ENCODE measurements at places on chromosomes 13 and 19.
A peak's percentile ranks its signal among the peaks of the same experiment; 100 is the strongest.

DNA sequence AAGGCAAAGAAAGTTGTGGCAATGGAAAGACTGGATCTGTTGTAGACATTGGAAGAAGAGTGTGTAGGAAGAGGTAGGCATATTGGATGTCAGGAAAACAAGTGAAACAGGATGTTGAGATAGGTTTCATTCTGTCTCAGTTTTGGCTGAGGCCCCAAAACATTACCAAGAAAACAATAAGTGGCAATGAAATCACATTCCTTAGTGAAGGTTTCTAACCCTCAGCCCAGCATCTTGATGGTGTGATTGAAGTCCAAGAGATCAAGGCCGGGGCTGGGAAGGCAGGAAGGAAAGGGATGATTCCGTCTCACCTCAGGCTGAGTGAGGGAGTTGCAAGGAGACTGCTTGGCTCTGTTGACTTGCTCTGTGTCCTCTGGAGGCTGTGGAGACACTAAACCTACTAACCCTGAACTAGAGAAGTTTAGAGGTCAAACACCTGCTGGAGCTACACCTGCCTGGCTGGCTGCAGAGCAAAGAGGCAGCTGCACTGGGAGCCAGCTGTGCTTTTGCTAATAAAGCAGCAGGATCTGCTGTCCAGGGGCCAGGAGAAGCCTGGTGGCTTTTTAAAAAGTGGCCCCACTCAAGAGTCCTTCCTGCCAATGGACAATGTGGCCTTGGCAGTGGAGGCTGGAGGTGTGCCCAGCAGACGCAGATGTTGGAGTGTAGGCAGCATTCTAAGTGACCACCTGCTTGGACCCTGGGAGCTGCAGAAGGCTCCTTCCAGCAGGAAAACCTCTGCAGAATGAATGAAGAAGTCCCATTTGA lies 53.6 kb downstream of the DGKH start:
- DNase-seq, result no peak
- H3K27me3 ChIP-seq, result no peaks in the 10 kb centered on the region
- H3K36me3 ChIP-seq, result no peaks in the 10 kb centered on the region
- no peaks in the 10 kb centered on the region for H3K4me1 ChIP-seq
- H3K27ac ChIP-seq, result no peak overlapping the region

- H3K27ac ChIP-seq, result no peak overlapping the region
- no peak for DNase-seq
- no peaks in the 10 kb centered on the region for H3K36me3 ChIP-seq
Measured at GRCh38 chr13:33204130-33204927, 81.2 kb downstream of the STARD13 start.

- no peaks in the 10 kb centered on the region for H3K4me1 ChIP-seq
- H3K27ac ChIP-seq, result no peak overlapping the region
- H3K27me3 ChIP-seq, result no peaks in the 10 kb centered on the region
- H3K4me3 ChIP-seq, result no peak overlapping the region
- no peak for DNase-seq
Measured at GRCh38 chr13:31094331-31095015, 67.2 kb downstream of the HSPH1 start.

DNA sequence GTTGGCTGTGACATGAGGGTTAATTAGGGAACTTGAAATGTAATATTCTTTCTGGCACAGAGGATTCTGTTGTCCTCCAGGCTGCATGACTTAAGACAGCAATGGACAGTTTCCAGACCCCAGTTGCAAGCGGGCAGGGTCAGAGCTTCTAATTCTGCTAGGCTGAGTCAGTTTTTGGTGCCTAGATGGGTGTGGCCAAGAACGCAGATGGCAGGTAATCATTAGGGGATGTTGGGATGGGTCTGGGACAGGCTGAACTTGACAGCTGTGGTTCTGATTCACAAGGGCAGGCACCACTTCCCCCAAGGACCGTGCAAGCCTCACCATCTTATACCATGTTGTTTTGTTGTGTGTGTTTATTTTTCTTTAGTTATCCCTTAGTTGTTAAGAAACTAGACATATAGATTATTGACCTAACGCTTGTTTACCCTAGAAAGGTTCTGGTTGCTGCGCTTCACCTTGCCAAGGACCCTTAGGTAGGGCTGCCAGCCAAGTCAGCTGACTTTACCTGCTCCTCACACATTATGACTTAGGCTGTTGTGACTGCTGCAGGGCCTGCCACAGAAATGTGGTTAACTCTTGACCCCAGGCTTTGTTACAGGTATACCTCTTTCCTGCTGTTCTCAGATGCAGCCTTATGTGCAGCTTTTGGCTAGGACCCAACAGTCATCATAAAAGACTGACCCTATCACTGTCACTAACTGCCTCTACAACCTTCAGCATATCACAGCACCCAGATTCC lies 117.7 kb upstream of the KLF12 start:
- no peaks in the 10 kb centered on the region for H3K36me3 ChIP-seq
- DNase-seq, result no peak
- H3K27ac ChIP-seq, result no peak overlapping the region
- H3K4me1 ChIP-seq, result peaks cover 34% of the 10 kb centered on the region

GRCh38 chr19:17686592-17687024 lies 1.5 kb downstream of the UNC13A start:
- H3K27ac ChIP-seq, result no peak overlapping the region
- H3K4me3 ChIP-seq, result no peak overlapping the region
- DNase-seq, result no peak
- H3K27me3 ChIP-seq, result peaks cover 29% of the 10 kb centered on the region
- H3K4me1 ChIP-seq, result peaks cover 13% of the 10 kb centered on the region

DNA sequence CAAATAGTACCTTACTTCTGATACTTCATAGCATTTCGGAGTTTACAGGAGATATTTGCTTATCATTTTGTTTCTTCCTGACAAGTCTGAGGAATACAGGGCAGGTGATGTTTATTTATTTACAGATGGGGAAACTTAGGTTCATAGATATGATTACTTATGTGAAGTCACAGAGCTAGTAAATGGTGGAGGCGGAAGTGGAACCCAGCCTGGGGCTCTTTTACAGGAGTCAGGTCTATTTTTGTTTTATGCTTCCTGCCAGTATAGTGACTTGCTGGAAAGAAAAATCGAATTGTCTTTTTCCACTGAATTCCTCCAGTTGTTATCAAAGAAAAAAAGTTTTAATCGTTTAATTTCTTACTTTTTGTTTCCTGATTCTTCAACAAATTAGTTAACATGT lies 66.5 kb downstream of the DGKH start:
- no peaks in the 10 kb centered on the region for H3K27me3 ChIP-seq
- no peaks in the 10 kb centered on the region for H3K36me3 ChIP-seq
- no peaks in the 10 kb centered on the region for H3K4me1 ChIP-seq
- H3K4me3 ChIP-seq, result no peak overlapping the region
- H3K27ac ChIP-seq, result no peak overlapping the region

- DNase-seq, result no peak
- peaks cover 31% of the 10 kb centered on the region for H3K4me1 ChIP-seq
- peak overlapping the region; percentile 45 for H3K4me3 ChIP-seq
- H3K27me3 ChIP-seq, result no peaks in the 10 kb centered on the region
- no peak overlapping the region for H3K27ac ChIP-seq
Measured at GRCh38 chr19:45103156-45103507, 10.2 kb downstream of the PPP1R37 start.

GRCh38 chr13:96743296-96744089 lies 250.8 kb downstream of the OXGR1 start:
- H3K27ac ChIP-seq, result no peak overlapping the region
- H3K27me3 ChIP-seq, result no peaks in the 10 kb centered on the region
- no peak for DNase-seq
- no peaks in the 10 kb centered on the region for H3K36me3 ChIP-seq
- no peak overlapping the region for H3K4me3 ChIP-seq
- no peaks in the 10 kb centered on the region for H3K4me1 ChIP-seq

- no peaks in the 10 kb centered on the region for H3K4me1 ChIP-seq
- H3K27me3 ChIP-seq, result no peaks in the 10 kb centered on the region
- no peak overlapping the region for H3K27ac ChIP-seq
- DNase-seq, result no peak
- H3K36me3 ChIP-seq, result no peaks in the 10 kb centered on the region
- H3K4me3 ChIP-seq, result no peak overlapping the region
Measured at GRCh38 chr13:66809485-66809884, 420.7 kb downstream of the PCDH9 start.

DNA sequence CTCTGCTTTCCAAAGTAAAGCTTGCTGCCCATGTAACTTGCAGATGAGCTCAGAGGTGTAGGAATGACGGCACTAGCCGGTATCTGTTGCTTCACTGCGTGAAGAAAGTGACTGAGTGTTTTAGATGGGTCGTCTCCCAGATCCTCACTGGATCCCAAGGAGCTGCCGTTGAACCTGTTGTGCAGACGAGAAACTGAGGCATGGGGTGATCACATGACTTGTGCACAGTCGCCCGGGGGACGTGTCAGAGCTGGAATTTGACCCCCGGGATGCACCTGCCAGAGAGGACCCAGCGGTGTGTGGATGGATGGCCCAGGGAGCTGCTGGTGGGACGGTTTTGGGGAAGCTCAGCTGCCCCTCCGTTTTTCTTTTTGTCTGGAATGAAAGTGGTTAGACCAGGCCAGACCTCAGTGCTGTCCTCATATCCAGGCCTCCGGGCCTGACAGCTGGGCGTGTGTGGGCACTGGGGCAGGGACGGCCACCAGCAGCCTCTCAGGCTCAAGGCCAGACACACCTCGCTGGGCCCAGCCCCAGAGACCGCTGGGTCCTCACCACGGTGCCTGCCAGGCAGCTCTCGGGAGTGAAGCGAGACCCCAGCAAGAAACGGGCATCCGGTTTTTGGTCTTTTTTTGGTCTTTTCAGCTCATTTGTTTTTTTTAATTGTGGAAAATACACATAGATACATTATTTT lies 12.5 kb downstream of the ARID3A start:
- no peaks in the 10 kb centered on the region for H3K27me3 ChIP-seq
- H3K27ac ChIP-seq, result no peak overlapping the region
- no peaks in the 10 kb centered on the region for H3K36me3 ChIP-seq
- no peak overlapping the region for H3K4me3 ChIP-seq
- peaks cover 14% of the 10 kb centered on the region for H3K4me1 ChIP-seq

DNA sequence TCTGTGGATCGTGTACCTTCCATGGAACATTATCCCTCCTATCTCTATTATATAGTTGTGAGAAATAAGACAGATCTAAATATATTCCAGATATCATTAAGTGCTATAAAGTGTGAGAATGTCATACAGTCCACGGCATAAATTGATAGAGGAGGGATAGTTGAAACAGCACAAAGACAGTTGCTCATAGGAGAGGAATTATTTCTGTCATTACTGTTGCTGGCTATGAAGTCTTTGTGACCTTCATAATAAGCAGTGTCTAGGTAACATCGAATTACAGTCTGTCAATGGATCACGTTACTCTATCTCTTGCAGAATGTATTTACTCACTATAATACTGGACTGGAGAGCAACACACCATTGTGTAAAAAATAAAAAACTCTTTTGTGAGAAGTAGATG lies 671.5 kb upstream of the PCDH20 start:
- no peak overlapping the region for H3K27ac ChIP-seq
- no peak overlapping the region for H3K4me3 ChIP-seq
- H3K4me1 ChIP-seq, result no peaks in the 10 kb centered on the region
- no peak for DNase-seq
- H3K27me3 ChIP-seq, result no peaks in the 10 kb centered on the region
- H3K36me3 ChIP-seq, result no peaks in the 10 kb centered on the region

DNA sequence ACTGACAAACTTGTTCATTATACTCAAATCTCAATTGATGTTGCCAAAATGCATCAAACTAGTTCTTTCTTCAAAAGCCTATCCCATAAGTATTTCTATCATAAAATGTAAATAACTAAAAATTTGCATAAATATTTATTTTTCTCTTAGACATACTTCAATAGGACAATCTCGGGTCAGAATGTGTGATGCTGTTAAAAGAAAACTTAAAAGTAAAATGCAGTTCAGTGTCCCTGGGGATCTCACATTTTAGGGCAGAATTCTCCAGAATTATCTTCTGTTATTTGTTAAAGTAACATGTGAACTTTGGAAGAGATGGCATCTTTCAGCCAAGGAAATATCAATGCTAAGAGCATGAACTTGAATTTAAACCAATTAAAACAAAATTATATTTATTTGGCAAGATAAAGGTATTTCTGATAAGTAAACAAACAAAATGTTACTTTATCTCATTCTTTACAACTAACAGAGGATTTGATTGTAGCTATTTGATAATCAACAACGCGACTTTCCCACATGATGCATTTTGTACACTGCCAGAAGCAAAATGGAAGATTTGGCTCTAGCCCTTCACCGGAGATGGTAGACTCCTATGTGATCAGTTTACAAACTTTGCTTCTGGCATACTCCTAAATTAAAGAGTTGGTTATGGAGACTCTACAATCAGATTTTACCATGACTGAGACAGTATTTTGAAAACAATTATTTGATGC lies 169.5 kb upstream of the EDNRB start:
- no peak overlapping the region for H3K4me3 ChIP-seq
- H3K27me3 ChIP-seq, result no peaks in the 10 kb centered on the region
- no peak overlapping the region for H3K27ac ChIP-seq
- no peak for DNase-seq
- H3K36me3 ChIP-seq, result no peaks in the 10 kb centered on the region

DNA sequence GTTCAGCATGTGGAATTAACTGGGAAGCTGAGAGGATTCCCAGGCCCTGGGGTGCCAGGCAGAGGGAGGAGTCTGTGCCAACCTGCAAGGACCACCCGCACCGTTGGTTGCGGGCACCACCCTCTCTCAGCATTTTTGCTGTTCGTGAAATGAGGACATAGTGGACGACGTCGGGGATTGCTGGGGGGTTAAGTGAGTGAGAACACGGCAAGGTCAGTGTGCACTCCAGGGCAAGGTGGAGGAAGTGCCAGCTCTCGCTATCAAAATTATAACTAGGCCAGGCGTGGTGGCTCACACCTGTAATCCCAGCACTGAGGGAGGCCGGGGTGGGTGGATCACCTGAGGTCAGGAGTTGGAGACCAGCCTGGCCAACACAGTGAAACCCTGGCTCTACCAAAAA lies 2.2 kb downstream of the FXYD3 start:
- H3K4me1 ChIP-seq, result peaks cover 7% of the 10 kb centered on the region
- H3K27ac ChIP-seq, result no peak overlapping the region
- H3K4me3 ChIP-seq, result no peak overlapping the region

DNA sequence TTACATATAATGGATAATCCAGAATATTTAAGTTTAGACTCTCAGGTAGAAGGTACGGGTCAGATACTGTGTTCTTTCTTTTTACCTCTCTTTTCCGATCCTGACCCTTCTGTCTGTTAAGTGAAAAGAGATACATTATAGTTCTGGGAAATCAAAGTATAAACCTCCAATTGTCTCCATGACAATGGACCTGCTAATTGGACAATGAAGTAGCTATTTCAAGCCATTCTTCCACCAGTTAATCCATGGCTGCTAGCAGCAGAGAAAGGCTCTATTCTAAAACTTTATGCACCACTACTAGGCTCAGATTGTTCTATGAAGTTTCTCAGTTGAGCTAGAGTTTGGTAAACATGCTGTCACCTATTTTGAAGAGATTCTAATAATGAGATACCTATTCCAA lies 8.3 kb upstream of the NBEA start:
- H3K4me3 ChIP-seq, result no peak overlapping the region
- peaks cover 5% of the 10 kb centered on the region for H3K27me3 ChIP-seq

DNA sequence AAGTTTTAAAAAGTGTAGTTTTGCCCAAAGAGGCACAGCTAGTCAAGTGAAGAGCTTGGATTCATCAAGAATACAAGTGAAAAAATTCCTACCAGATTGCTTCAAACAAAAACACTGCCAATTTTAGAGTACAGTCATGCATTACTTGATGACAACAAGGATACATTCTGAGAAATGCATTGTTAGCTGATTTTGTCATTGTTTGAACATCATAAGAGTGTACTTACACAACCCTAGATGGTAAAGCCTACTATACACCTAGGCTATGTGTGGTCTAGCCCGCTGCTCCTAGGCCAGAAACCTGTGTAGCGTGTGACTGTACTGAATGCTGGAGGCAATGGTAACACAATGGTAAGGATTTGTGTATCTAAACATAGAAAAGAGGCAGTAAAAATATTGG lies 41.1 kb downstream of the TMTC4 start:
- no peak for DNase-seq
- peaks cover 57% of the 10 kb centered on the region for H3K36me3 ChIP-seq
- no peak overlapping the region for H3K4me3 ChIP-seq
- no peak overlapping the region for H3K27ac ChIP-seq
- no peaks in the 10 kb centered on the region for H3K4me1 ChIP-seq

Measured in effector memory CD4-positive, alpha-beta T cell (primary cell).